Coronary artery (tissue), 2 donors: ENCODE measurements at places on chromosomes 4 and X.

GRCh38 chr4:70743731-70744130 lies 22.0 kb downstream of the RUFY3 start:
- no peak for DNase-seq

- peak; percentile 67 for DNase-seq
Observed at GRCh38 chrX:153671589-153672530, 1.8 kb downstream of the PNCK start.

DNA sequence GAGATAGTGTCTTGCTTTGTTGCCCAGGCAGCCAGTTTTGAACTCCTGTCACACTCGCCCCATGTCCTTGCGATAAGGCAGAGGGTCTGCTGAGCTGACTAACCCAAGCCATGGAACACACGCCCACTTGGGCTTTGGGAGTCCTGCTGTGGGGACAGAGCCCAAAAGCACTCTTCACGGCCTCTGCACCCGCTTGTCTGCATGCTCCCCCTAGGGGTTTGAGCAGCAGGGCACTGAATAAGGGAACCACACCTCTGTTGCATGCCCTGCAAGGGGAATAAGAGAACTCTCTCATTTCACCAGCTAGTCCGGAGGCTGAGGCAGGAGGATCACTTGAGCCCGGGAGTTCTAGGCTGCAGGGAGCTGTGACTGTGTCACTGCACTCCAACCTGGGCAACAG lies 166.0 kb downstream of the STAG2 start:
- DNase-seq: no peak

DNA sequence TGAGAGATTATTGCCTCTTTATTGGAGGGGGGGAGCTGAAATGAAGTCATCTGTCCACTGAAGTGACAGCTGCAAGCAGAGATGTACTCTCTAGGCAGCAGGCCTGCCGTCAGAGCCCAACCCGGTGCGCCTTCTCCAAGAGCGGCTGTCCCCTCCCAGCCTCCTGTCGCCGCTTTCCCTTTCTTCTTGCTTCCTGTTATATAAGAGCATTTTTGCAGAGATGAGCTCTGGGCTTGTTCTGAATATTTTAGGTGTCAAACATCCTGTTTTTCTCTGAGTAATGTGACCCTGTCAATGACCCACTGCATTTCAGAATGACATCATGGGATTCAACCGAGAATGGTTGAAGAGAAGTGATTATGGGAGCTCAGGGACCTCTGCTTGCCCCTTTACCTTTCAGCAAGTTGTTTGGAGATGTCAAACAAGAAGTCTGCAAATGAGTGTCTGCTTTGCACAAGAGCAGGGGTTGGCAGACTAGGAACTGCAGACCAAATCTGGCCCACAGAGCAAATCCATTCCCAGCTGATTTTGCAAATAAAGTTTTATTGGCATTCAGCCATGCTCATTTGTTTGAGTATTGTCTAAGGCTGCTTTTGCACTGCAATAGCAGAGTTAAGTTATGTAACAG lies 79.9 kb downstream of the SLC9A6 start:
- DNase-seq: no peak

DNA sequence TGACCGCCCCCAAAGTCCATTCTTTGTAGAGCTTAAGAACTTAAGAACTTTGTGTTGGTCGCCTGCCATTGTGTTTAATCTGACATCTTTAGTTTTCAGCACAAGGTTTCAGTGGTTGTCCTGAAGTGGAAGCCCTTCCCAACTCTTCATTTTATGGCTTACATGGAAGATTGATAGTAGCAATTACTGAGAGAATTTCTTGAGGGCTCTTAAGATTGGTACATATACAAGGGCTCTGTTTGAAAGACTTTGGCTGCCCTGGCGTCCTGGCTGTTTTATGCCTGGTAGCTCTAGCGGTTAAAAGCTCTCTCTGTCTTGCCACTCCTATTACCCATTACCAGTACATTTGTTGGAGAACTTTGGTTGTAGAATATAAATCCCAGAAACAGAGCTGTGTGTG lies 75.0 kb downstream of the KDM6A start:
- no peak for DNase-seq

GRCh38 chr4:138205531-138206233 lies 36.5 kb downstream of the SLC7A11 start:
- DNase-seq: no peak

DNA sequence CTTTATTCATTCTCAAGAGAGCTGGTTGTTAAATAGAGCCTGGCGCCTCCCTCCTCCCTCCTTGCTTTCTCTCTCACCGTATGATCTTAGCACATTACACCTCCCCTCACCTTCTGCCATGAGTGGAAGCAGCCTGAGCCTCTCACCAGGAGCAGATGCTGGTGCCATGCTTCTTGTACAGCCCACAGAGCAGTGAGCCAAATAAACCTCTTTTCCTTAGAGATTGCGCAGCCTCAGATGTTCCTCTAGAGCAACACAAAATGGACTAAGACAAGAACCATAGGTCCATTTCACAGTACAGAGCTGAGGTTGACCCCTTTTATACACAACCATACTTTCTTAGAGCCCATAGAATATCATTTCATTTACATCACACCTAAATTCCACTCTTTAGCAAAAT lies 10.1 kb upstream of the TMEM144 start:
- no peak for DNase-seq

GRCh38 chr4:20612313-20612712 lies 87.9 kb upstream of the PACRGL start:
- DNase-seq: no peak

DNA sequence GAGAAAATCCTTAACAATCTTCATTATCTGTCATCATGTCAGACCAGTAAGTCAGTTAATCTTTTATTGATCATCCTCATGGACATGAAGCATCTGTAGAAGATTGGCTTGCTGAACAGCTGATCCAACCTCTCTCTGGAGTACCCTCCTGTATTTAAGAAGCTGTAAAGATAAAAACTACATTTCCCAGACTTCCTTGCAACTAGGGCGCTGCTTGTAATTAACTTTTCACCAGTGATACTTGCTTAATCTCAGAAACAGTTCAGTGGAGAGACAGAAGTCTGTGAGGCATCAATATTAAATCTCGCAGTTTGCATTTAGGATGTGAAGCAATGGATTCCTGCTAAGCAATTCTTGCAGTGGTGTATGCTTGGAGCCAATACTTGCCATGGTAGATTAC lies 36.0 kb upstream of the SMARCA5 start:
- no peak for DNase-seq

- no peak for DNase-seq
Observed at GRCh38 chrX:7654316-7654715, 188.7 kb upstream of the VCX start.

DNA sequence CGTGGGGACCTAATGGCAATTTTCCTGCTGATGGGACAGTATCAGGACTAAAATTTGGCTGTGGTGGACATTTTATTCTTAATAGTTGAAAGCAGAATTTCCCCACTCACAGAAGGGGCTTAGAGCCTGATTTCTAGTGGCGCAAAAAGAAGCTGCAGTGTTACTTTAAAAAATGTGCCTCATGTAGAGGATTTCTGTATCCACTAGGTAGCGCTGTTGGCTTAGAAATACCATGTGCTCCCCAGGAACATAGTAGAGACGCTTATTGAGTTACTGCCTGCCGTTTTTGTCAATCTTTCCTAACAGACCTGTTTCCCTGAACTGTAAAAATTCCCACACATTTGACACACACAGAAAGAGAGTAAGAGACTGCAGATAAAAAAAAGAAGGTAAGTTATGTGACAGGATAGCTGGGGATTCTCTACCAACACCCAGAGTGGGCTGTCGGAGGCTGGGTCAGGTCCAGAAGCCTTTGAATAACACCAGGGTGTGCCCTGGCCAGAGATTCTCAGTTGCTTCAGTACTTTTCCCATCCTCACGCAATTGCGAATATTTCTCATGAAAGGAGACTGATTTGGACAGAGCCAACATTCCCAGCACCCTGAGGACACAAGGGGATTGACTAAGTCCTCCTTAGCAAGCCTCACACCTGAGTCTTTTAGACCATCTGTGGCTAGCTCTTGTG lies 88.4 kb downstream of the ZXDA start:
- no peak for DNase-seq

DNA sequence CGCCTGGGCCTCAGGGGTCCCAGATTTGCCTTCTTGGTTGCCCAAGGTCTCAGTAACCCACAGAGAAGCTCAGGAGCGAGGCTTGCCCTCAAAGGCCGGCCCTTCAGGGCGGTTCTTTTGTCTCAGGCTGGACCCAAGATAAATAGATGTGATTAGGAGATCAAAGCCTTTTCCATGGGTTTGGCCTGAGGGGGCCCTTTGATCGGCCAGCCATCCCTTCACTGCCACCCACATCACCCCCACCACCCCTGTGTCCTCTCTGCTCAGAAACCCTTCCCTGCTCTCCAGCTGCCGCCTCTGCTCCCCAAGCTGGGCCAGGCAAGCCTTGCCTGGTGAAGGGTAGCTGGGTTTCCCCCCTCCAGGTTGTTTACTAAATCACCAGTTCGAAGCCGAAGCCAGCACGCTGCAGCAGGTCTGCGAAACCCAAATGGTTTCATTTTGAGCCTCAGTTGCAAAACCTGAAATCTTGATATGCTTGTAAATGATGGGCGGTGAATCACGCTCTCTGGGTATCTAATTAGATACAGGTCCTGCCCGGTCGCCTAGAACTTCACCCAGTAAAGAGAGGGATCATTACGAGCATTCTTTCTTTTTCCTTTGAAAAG lies 202.6 kb upstream of the BCOR start:
- DNase-seq: no peak

- DNase-seq: no peak
Observed at GRCh38 chr4:76108467-76109181, 34.1 kb downstream of the ART3 start.

DNA sequence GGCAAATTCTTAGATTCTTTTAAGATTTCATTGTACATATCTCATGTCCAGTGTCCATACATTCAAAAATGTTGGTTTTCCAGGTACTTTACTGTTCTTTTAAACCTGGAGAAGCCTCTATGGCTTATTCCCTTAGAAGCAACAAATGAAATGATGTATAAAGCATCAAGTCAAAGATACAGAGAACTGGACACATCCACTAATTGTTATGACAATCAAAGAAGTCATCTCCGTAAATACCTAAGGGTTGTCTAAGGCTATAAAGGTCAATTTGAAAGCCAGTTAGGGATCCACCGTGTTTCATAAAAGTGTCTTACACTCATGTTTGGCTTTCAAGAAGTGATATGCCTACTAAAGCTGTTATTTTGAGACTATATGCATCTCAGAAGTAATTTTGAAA lies 32.4 kb downstream of the UBE2D3 start:
- no peak for DNase-seq

- no peak for DNase-seq
Observed at GRCh38 chrX:129565046-129565650, 25.1 kb downstream of the OCRL start.

GRCh38 chr4:165167650-165168049 lies 39.7 kb upstream of the KLHL2 start:
- no peak for DNase-seq

DNA sequence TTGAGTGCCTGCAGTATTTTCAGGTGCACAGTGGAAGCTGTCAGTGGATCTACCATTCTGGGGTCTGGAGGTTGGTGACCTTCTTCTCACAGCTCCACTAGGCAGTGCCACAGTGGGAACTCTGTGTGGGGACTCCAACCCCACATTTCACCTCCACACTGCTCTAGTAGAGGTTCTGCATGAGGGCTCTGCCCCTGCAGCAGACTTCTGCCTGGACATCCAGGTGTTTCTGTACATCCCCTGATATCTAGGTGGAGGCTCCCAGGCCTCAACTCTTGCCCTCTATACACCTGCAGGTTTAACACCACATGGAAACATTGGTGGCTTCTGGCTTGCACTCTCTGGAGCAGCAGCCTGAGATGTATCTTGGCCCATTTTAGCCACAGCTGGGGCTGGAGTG lies 17.0 kb upstream of the NELFA start:
- DNase-seq: no peak

DNA sequence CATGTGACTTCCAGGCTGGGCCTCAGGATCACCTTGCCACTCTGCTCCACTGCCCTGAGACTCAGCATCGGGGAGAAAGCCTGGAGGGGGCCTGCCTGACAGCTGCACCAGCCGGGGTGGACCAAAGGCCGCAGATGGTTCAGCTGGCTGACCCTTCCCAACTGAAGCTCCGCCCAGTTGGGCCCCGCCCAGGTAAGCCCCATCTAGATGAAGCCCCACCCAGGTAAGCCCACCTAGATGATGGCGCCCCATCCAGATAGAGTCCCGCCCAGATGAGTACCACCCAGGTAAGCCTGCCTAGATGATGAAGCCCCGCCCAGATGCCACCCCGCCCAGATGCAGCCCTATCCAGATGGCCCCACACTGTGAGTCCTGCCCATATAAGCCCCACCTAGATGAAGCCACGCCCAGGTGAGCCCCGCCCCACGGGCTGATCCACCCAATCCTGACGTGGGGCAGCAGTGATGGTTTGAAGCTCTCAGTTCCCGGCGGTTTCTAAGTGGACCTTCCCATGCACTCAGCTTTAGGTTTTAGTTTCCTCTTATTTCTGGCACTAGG lies 10.0 kb downstream of the ZFYVE28 start:
- DNase-seq: no peak

- DNase-seq: no peak
Observed at GRCh38 chr4:24413311-24413784, 171.0 kb downstream of the DHX15 start.

- DNase-seq: no peak
Observed at GRCh38 chrX:2552621-2553201, 51.9 kb upstream of the DHRSX start.

GRCh38 chr4:15451181-15451865 lies 18.4 kb upstream of the CC2D2A start:
- no peak for DNase-seq

- DNase-seq: no peak
Observed at GRCh38 chrX:136586386-136586785, 54.4 kb downstream of the VGLL1 start.

DNA sequence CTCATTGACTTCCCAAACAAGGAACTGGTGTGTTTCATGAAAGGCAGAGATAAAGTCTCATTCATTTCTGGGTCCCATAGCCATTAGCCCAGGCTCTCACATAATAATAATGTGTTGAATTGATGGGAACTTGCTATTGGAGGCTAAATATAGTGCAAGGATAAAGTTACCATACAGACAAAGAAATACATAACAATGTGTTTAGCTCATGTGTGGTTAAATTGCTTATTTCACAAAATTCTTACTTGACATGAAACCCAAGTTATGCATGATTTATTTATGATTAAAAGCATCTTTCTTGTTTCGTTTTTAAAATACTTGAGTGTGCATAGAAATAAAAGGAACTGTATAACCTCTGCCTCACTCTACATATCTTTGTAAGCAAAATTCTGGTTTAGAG lies 37.3 kb upstream of the LPAR4 start:
- DNase-seq: no peak

DNA sequence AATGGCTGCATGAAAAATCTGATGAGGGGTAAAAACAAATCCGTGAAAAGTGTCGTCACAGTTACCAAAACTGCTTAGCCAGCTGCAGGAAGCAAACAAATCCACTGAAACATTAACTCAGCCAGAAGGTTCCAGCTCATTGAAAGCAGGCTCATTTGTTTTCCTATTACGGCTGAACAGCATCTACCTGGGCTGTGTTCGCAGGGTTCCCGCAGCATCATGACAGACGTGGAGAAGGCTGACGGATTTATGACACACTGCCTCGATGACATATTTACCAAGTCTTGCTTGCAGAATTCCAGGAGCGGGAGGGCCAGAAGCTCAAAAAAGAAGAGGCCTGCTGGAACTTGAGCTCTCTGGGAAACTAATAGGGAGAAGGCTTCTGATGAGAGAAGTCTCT lies 781.1 kb downstream of the RAB28 start:
- DNase-seq: no peak
